Naive thymus-derived CD8-positive, alpha-beta T cell (primary cell): ENCODE measurements at places on chromosomes 13 and 19. TPM values are rescaled to one million over a fixed set of nuclear protein-coding genes. Genes with fewer than 3 reads are reported as not detected.

ICAM4 gene
- 0.57 TPM for total RNA-seq

NALCN gene
- total RNA-seq, result not detected

KASH5 gene
- not detected for total RNA-seq

ZNF682 gene
- 11.7 TPM for total RNA-seq
